ENCODE measurements at places on chromosomes 13 and 19.

DNA sequence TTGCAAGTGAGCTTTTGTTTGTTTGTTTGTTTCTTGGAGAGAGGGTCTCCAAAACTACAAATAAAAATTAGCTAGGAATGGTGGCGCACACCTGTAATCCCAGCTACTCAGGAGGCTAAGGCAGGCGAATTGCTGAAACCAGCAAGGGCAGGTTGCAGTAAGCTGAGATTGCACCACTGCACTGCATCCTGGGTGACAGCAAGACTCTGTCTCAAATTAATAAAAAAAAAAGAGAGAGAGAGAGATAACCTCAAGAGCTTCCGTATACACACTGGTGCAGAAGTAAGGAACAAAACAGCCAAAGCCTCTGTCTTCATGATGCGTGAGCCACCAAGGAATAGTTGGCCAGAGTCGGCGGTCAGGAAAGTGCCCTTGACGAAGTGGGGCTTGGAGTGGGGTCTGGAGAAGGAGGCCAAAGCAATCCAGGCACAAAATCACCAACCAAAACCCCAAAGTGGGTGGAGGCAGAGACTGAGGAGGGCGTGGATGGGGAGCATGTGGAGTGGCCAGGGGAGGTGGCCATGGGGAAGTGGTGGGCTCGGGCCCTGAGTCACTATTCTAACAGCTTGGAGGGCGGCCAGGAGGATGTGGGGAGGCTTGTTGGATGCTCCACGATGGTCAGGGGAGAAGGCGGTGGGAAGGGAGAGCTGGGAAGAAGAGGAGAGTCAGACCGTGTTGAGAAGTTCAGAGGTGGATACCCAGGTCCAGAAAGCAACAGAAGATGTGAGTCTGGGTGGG is 21.2 kb upstream of the TOMM40 start:
- DNase-seq = no peak

DNA sequence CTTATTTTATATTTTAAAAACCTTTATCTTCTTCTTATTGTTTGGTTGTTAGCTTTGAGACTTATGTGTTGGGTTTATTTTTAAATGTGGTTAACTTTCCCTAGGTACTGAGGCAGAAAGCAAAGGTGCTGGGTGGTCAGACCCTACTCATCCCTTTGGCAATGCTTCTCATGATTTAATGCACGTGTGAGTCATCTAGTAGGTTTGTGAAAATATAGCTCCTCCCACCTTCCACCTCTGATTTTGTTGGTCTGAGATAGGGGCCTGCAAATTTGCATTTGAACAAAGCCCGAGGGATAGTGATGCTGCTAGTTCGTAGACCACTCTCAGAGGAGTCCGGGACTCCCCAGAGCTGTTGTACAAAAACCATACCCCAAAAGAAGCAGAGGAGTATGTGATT is 771.3 kb upstream of the ARGLU1 start:
- no peak for DNase-seq

GRCh38 chr19:17910791-17911360 is 21.9 kb upstream of the CCDC124 start:
- DNase-seq = no peak

- DNase-seq = no peak
These were observed 12.4 kb downstream of the LHFPL6 start for GRCh38 chr13:39590466-39591036.

DNA sequence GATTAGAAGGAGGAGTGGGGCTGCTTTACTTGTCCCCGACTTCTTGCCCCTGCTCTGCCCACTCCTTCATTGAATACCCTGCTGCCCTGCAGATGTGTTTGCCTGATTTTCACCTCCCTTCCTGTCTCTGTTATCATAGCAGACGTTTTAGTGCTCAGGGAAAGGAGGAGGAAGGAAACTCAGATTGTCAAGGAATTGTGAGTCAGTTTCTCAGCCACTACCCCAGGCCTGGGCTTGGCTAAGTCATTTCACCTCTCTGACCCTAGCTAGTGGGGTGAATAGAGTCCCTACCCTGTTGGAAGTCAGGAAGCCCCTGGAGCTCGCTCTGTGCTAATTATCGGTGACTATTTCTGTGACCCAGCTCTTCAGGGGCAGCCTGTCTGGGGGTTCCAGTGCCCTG is 3.9 kb downstream of the BCKDHA start:
- DNase-seq = no peak

- no peak for DNase-seq
These were observed 23.8 kb downstream of the DEDD2 start for GRCh38 chr19:42193706-42194105.

- no peak for DNase-seq
These were observed 583.4 kb upstream of the SLITRK5 start for GRCh38 chr13:87087741-87088140.

DNA sequence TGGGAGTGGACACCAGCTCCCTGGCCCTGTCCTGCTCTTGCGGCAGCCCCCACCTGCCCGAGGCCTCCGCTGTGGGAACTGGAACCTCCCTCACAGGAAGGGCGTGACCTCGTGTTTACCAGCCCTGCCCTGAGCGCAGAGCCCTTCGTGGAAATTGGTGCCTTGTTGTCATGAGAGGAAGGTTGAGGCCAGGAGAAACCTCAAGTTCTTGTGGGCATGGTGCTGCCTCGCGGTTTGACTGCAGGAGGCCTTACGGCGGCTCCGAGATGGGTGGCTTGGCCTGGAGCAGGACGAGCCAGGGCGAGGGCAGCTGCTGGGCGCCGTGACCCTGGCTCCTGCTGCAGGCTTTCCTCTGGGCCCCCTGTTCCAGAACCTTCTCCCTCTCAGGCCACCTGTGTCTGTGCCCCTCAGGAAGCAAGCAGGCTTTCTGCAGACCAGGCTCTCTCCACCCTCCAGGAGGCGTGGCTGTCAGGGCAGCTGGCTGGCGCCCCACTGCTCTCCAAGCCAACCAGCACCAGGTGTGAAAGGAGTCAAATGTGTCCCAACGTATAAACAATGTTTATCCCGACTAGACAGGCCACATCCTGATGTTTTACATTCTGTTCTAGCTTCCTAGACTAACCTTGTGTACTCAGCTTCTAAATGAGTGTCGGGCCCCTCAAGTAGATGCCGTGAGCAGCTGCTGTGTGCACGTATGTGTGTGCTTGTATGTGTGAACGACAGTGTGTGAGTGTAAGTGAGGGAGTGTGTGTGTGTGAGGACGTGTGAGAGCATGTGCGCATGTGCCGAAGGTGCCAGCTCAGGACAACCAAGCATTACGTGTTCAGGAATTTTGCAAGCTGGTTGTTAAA is 10.4 kb upstream of the RASA3 start:
- DNase-seq = peak; percentile 88

- no peak for DNase-seq
These were observed 4.7 kb downstream of the PNMA8A start for GRCh38 chr19:46466536-46467196.

DNA sequence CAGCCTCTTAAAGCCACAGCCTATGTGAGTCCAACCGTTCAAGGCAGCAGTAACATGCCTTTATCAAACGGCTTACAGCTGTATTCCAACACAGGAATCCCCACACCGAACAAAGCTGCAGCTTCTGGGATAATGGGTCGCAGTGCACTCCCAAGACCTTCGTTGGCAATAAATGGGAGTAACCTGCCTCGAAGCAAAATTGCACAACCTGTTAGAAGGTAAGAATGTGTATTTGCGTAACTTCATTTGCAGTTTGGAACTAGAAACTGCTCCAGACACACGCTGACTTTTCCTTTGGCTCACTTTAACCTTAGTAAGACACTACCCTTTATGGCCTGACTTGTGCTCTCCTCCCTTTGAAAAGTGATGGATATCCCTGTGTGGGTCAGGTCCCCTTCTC is 63.4 kb downstream of the SLAIN1 start:
- DNase-seq = no peak

DNA sequence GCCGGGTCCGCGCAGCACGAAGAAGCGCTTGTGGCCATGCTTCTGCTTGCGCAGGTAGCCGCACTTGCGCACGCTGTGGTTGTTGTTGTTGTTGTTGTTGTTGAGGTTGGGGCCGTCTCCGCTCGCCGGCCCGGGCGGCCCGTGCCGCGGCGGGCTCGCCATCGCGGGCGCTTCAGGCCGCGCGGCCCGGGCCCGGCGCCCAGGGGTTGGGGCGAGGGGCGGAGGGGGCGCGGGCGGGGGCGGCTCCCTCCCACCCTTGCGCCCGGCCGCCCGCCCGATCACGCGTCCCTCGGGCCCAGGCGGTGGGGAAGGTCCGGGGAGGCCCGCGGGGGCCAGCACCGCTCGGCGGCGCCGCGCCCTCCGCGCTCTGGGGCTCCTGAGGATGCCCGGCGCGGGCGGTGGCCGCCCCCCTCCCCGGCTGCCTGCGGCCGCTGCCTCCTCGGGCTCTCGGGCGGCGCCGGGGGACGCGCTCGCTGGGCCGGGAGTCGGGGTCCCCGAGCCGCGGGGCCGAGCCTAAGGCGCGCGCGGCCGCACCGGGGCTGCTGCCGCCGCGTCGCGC is 412 bp downstream of the IRS2 start:
- no peak for DNase-seq

GRCh38 chr13:87868731-87869130 is 197.6 kb downstream of the SLITRK5 start:
- no peak for DNase-seq

DNA sequence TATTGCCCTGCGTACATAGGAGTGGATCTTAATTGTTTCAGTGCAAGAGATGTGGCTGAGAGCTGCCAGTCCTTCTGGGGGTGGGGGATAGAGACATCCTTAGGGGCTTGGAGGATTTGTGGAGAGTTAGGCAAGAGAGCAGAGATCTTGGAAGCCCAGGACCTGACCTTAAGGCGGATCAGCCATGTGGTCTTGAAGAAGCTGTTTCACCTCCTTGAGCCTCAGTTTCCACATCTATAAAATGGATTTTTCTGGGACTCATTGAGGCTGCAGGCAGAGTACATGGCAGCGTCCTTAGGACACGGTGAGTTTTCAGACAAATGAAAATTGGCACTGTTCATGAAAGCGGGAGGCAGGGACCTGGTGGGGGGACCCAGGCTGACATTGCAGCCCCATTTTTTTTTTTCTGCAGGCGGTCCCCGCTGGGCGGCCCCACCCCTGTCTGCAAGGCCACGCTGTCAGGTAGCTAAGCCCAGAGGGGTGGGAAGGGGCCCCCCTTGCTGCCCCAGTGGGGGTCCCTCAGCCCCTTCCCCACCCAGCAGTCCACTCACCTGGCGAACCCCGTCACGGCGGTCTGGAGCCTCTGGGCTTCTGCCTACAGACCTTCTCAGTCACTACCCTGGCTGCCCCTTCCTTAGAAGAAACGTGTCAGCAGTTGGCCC is 30.0 kb downstream of the PDE4A start:
- no peak for DNase-seq

- no peak for DNase-seq
These were observed 22.1 kb downstream of the ARID3A start for GRCh38 chr19:947707-948539.

DNA sequence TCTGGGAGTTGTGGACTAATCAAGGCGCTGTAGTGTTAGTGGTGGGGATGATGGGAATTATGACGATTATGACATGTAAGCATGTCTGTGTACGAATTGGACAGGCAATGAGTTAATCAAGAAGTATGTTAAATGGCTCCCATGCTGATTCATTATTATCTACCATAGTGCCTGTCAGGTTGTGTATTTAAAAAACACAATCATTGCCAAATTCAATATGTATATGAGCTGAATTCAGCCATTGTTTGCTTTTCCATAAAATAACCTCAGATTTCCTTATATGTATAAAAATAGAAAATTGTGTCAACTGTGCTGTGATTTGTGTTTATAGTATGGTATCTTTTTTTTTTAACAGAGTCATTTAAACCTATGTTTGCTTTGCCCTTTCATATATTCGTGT is 37.1 kb downstream of the PCCA start:
- DNase-seq = no peak

- DNase-seq = no peak
These were observed 270.9 kb upstream of the NBEA start for GRCh38 chr13:34671137-34671536.

DNA sequence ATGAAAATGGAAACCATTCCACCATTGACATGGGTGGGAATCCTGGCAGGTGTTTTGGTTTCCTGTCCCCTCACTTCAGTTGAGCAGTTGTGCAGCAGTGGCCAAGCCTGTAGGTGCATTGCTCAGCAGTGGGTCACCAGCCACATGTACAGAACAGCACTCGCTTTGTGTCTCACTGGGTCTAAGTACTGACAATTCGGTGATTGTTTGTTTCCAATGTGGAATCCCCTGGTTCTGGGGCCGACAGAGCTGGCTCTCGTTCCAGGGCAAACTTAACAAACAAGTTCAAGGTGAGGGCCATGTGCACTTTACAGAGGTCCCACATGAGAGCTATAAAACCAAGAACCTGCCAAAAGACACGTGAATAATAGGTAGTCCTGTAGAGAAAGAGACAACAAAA is 54.1 kb upstream of the SPATA13 start:
- no peak for DNase-seq

GRCh38 chr19:6087074-6087571 is 23.2 kb downstream of the RFX2 start:
- peak; percentile 24 for DNase-seq

- no peak for DNase-seq
These were observed 4.2 kb downstream of the NALCN start for GRCh38 chr13:101412076-101412475.

DNA sequence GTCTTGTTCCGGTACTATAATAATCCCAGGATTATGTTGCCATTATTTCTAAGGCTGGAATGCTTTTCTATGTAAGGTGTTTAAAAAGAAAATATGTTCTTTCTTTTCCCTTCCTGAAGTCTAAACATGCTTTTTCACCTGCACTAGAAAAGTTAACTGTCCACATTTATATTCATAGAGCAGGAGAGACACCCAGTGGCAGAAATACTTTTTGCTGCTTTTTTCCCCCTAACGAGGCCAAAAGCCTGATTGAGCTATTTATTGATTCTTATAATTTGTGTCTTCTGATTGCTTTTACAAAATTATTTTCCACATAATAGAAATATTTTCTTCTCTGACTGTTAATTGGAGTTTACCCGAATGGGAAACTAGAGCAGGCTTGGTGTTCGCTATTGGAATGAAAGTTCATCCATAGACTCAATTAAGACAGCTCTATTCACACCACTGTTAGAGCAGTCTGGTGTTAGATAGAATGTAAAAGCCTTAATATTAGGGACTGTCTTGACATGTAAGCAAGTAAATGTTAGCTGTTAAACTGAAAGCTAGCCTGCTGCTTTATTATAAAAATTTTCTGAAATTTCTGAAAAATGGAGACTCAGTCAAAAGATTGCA is 15.8 kb downstream of the GPR180 start:
- peak; percentile 46 for DNase-seq

GRCh38 chr13:64007339-64007738 is 2591.7 kb upstream of the PCDH20 start:
- DNase-seq = no peak

- DNase-seq = no peak
These were observed 516.6 kb upstream of the NBEA start for GRCh38 chr13:34425327-34425949.

All from NCI-H187 (cell line).